Frontal cortex (tissue), 4 donors: ENCODE measurements at places on chromosomes 7 and 10. TPM values are rescaled to one million over a fixed set of nuclear protein-coding genes. Genes with fewer than 3 reads are reported as not detected.

ANKRD26 gene
- total RNA-seq: 24.1 TPM

DNA sequence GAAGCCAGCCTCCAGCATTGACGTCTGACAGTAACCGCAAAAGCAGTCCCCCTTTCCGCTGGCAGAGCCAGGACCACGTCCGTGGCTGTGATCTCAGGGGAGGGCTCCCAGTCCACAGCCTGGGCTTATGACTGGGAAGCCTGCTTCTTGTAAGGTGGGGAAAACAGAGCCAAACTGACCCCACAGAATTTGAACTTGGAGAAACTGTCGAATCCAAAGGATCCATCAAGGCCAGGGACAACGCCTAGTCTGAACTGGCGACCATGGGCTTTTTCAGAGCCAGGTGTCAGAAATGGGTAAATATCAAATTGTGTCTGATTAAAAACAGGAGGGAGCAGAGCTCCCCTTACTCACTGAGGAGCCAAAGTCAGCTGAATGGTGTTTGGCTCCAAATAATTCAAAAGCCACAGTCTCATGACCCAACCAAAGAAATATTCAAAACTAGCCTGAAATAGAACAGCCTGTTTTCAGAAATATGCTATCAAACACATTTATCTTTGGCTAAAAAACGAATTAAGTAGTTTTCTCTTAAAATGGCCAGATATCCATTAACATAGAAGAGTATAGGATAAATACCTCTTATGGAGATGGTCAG, 751.4 kb upstream of the GALNT17 start:
- no peak for DNase-seq

ASZ1 gene
- not detected for total RNA-seq

DNA sequence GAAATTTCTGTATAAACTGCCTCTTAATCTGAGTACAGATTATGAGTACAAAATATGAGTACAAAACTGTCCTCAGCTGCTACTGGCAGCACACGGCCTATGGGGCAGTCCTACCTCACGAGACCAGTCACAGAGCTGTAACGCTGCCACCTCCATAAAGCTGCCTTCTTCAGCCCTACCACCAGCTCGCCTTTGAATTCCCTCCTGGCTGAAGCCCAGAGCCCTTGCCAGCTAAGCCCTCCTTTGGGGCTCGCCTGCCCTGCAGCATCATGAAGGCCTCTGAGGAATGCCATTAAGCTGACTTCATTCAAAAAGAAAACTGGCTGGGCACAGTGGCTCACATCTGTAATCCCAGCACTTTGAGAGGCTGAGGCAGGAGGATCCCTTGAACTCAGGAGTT, 180.0 kb upstream of the SH2B2 start:
- no peak for DNase-seq

- DNase-seq: no peak
Observed at GRCh38 chr7:111067251-111067650, 23.7 kb upstream of the LRRN3 start.

GRCh38 chr7:41013117-41013516, 689.8 kb downstream of the INHBA start:
- DNase-seq: no peak

DNA sequence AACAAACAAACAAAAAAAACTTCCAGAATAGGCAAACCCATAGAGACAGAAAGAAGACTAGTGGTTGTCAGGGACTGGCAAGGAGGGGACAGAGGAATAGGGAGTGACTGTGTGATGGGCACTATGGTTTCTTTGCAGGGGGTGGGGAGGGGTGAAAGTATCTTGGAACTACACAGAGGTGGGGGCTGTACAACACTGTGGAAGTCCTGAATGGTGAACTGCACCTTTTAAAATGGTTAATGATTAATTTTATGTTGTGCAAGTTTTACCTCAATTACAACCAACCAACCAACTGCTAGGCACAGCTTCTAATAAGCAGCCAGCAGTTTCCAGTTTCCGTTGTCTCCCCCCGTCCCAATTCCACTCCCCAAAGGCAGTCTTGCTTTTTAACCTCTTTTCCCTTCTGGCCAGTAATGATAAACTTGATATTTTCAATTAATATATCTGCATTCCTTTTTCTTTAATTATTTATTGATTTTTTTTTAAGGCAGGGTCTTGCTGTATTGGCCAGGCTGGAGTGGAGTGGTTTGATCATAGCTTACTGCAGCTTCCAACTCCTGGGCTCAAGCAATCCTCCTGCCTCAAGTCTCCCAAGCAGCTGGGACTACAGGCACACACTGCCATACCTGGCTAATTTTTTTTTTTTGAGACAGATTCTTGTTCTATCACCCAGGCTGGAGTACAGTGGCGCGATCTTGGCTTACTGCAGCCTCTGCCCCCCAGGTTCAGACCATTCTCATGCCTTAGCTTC, 46.8 kb downstream of the HIP1 start:
- DNase-seq: no peak

DNA sequence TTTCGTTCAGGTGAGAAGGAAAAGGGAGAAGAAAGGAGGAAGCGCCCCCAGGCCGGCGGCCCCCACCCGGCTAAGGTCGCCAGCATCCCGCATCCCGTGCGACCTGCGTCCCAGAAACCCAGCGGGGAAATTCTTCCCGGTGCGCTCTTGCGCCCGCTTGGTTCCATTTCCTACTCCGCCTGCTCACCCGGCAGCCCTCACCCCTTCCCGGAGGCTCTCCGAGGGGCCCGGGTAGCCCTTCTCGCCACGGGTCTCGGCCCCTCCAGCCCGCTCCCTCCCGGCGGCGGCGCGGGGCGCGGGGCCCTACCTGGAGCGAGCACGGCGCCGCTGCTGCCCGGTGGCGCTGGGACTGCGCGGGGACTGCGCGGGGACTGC, at the start of gene PRKCQ:
PRKCQ (minus strand) TSS at position 373 of the 375 bp plus-strand sequence. CDS start 65,141 bp downstream, outside the sequence.
- no peak for DNase-seq

DNA sequence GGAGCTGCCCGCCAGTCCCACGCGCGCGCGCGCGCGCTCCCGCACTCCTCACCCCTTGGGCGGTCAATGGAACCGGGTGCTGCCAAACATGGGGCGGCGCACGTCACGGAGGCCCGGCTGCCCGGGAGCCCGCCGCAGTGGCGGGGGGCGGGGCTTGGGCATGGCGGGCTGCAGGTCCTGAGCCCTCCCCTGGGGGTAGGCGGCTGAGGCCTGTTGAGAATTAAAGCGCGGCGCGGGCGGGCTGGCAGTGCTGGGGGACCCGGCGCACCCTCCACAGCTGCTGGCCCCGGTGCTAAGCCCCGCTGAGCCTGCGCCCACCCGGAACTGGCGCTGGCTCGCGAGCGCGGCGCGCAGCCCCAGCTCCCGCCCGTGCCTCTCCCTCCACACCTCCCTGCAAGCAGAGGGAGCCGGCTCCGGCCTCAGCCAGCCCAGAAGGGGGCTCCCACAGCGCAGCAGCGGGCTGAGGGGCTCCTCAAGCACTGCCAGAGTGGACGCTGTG, 634.2 kb downstream of the ANKRD7 start:
- DNase-seq: no peak

- no peak for DNase-seq
Observed at GRCh38 chr7:69893906-69894305, 295.6 kb downstream of the AUTS2 start.

DNA sequence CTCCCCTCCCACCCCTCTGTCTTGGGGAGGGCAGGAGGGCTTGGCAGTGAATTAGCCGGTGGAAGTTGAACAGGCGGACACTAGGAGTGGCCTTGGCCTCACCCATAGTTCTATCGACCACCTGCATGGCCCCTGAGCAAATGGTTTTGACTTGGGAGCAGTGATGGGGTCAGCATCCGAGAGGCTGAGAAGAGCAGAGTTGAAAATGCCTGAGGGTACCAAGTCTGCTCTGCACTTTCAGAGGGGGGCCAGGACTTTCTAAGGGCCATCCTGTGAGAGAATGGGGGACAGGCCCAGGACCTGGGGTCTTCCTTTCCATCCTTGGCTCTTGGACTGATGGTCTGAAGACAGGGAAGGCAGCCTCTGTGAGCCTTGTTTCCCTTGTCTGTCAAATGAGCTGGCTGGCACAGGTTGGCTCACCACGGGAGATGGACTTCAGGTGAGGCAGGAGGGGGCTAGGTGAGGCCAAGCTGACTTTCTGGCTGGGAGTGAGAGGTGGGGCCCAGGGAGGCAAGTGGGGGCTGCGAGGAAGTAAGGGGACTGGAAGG, 29.4 kb downstream of the CDH23 start:
- no peak for DNase-seq

- DNase-seq: no peak
Observed at GRCh38 chr7:132380059-132380458, 196.2 kb downstream of the PLXNA4 start.

GRCh38 chr7:44530990-44531389, 10.1 kb downstream of the NPC1L1 start:
- DNase-seq: no peak

GRCh38 chr10:87575851-87576250, 71.2 kb downstream of the MINPP1 start:
- DNase-seq: no peak

- DNase-seq: no peak
Observed at GRCh38 chr10:118708571-118708970, 46.2 kb downstream of the CACUL1 start.

GPR15LG gene
- not detected for total RNA-seq

GRCh38 chr7:98664882-98665281, 47.8 kb downstream of the NPTX2 start:
- no peak for DNase-seq

HTR5A gene
- 2.9 TPM for total RNA-seq

PITX3 gene
- total RNA-seq: not detected

DNA sequence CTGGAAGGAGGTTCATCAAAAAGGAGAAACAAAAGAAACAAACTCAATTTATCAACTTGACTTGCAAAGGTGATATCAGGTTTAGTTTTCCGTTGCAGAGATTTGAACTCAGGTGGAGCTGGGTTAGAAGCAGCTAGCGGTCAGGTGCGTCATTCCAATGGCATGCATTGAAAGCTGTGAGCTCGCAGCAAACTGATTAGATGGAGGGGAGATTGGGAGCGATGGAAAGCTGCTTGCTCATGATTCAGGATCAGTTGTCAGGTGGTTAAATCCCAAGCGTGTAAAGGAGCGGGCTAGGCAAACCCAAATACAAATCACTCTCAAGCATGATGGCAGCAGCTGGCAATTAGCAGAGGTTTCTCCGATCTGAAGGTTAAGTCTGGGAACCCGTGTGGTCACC, 49.3 kb upstream of the AFAP1L2 start:
- DNase-seq: no peak

ACBD7 gene
- total RNA-seq: 10.6 TPM

- no peak for DNase-seq
Observed at GRCh38 chr10:18195060-18195799, 55.0 kb downstream of the CACNB2 start.

JAKMIP3 gene
- total RNA-seq: 4.1 TPM

DNA sequence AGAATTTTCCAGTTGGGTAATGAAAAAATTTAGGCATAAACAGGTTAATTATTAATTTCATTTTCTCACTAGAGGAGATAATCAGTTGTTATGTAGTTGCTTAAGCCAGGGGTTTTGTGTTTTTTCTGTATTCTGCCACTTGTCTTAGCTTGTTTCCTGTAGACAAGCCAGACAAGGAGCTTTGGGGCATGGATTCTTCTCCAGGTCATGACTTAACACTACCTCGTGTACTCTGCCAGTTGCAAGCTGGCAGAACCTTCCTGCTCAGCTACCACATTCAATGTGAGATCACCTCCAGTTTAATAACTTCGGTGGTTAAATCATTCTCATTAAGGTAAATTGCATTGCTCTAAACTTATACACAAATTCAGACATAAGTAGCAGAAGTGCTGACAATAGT, 1.8 kb downstream of the CCM2 start:
- DNase-seq: no peak

SLC18A2 gene
- under 0.01 TPM for total RNA-seq

DNA sequence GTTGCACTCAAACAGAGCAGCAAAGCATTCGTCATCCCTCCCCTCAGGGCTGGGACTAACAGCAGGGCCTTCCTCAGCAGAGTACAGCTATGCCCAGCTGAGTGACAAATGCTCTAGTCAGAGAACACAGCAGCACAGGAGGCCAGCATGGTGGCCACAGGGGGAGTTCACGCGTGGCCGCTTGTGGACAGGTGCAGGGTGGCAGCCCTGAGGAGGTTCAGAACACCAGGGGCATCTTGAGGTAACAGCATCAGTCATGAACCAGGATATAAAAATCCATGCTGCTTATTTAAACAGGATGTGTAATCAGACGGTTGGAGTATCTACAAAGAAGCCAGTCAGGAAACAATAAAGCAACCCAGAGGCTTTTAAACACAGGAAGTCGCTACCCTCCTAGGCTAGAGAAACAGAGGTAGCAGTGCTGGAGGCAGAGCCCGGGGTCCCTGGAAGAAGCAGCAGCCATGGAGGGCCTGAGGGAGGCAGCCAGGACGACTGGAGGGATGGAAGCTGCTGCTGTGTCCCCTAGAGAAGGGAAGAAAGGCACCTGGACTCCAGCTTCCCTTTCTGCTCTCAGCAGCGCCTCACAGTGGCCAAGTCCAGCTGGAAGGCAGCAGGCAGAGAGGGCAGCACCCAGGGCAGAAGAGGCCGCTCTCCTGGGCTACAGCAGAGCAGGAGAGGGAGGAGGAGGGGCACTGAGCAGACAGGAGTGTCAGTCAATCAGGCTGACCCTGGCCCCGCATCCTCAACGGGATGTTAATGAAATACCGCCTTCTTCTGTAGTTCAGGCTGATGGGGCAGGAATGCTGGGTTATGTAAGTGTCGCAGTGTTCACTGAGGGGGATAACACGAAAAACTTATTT, 70.8 kb upstream of the UCN3 start:
- no peak for DNase-seq

DNA sequence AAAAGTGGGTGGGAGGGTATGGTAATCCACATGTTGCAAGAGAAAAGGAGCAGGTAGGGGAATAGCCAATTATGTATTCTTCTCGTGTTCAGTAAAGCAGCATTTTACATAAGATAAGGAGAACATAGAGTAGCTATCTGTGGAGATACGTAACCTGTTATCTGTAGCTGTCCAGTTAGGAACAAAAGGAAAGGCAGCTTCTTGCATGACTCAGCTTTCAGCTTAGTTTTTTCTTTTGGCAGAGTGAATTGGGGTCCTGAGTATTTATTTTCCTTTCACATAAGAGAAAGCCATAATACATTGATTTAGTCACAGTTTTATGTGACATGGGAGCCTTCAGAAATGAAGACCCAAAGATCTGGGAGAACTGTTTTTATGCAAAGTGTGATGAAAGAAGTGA, 116.7 kb upstream of the IMMP2L start:
- no peak for DNase-seq

DNA sequence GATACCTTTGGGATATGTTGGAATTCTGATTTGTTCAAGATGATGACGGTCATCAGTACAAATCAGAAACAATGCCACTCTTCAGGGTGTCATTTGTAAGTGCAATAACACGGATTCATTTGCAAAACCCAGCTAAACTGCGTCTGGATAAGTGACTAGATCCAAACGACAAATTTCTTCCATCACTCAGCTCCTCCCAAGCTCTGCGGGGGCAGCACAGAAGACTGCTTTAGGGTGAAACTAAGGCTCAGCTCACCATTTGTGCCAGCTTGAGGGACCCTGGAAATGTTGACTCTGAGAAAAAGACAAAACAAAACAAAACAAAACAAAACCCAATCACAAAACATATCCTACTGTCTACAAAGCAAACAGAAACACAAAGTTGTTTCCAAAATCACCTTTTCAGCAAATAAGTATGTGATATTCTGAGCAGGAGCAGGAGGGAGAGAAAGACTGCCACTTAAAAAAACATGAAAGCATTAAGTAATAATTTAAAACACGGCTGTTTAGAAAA, 8.0 kb downstream of the EVX1 start:
- no peak for DNase-seq
